Motor neuron (in vitro differentiated cells): ENCODE measurements at places on chromosomes 4 and X.
A peak's percentile ranks its signal among the peaks of the same experiment; 100 is the strongest.

GRCh38 chr4:1746265-1746691 is 25.0 kb downstream of the TACC3 start:
- peak; percentile 56 for ATAC-seq

DNA sequence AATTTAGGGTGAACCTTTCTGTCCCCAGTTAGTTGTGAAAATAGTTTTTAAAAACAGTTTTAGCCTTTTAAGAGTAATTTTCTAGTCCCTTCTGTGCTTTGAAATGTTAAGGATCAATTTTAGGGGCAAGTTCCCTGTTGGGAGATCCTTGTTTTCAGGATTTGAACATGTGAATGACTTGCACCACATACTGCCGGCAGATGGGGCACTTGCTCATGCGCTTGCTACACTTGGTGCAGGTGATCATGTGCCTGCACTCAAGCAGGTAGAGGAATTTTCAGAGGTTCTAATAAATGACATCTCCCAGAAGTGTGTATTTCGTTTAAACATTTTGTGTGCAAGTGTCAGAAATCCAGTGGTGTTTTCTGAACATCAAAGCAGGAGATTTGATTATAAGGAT is 195.9 kb downstream of the CHM start:
- ATAC-seq = no peak

DNA sequence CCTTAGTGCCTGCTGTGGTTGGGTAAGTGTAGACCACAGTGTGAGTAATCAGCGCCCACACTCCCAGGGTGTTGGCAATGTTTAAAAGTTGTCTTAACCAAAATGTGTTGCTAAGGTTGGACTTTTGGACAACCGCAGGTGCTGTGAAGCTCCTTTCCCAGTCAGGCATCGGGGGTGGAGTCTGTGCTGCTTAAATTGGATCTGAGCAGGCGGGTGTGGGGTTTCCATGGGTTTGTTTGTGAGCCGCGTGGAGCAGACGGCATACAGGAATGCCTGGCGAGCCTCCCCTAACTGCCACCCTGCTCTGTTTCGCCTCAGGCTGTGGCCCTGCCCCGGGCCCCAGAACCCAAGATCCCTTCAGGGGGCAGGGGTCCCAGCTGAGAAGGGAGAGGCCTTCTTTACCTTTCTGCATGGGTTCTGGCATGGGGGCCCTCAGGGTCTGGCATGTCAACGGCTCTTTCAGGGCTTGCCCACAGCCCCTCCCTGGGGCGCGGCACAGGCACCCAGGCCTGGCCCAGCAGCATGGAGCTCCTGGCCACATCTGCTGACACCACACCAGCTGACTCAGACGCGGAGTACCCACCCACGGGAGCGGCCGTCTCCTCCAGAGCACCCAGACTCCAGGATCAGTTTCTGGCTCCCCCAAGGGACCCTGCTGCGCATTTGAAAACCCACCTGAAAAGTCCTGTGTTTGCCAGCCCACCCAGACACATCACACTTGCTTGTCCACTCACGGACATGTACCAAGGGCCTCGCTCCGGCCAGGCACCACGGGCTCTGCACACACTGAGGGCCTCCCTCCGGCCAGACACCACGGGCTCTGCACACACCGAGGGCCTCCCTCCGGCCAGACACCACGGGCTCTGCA is 5.1 kb upstream of the SPON2 start:
- ATAC-seq = no peak

GRCh38 chrX:45165726-45166125 is 35.0 kb downstream of the DIPK2B start:
- no peak for ATAC-seq

DNA sequence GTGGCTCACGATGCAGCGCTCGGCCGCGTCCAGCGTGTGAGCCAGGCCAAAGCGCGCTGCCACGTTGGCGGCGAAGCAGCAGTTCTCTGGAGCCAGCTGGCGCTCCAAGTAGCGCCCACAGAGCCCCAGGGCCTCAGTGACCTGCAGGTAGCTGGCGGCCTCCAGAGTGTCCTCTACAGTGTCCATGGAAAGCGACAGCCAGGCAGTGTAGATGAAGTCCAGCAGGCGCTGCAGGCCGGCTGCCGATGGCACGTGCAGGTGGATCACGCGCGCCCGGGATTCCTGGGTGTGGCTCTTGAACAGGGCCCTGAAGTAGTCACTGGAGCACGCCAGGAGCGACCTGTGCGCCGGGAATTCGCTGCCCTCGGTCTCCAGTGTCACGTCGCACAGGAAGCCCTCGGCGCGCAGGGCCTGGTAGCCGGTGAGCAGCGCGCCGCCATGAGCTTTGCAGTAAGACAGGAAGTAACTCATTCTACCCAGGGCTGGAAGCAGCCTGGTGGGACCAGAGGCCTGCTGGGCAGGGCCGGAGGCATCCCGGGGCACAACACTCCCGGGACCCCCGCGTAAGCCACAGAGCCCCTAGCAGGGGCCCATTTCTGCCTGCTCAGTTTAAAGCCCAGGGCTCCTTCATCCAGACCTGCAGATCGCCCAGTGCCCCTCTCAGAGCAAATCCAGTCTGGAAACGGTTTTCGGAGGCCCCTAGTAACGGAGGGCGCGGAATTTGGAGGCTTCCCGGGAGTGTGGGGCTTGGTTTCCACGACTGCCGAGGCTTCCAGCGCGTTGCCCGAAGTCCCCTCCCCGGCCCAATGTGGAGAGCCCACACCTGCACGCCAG is 595 bp downstream of the KLHL34 start:
- no peak for ATAC-seq

DNA sequence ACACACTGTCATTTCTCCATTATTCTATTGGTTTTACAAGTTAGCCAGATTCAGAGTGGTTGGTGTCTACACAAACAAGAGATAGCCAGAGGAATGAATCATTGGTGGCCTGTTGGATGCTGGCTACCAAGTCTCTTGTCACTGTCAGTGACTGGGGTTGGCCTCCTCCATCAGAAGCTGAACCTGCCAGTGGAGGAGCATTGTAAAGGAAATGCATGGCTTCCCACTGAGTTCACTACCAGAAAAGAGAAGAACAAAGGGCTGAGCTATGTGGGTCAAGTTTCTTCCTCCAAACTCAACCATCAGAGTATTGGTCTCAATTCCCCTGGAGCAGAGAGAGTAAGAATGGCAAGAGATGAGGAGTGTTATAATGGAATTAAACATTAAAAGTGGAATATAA is 26.5 kb upstream of the ANKRD50 start:
- no peak for ATAC-seq

DNA sequence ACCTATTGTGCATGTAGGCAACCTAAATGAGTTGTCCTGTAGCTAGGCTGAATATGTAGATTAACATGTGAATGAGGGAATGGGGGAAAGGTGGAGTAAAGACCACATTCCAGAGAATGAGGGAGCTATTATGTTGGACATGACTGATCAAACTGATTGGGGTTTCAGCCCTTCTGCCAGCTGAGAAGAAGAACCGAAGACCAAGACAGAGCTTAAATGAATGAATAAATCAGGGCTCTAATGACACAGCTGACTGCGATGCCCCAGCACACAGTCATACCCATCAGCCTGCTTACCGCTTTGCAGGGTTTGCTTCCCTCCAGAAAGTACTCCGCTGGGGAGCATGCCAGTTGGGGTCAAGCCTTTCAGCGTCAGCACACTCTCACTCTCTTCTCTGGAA is 315.4 kb downstream of the PPP3CA start:
- ATAC-seq = no peak

DNA sequence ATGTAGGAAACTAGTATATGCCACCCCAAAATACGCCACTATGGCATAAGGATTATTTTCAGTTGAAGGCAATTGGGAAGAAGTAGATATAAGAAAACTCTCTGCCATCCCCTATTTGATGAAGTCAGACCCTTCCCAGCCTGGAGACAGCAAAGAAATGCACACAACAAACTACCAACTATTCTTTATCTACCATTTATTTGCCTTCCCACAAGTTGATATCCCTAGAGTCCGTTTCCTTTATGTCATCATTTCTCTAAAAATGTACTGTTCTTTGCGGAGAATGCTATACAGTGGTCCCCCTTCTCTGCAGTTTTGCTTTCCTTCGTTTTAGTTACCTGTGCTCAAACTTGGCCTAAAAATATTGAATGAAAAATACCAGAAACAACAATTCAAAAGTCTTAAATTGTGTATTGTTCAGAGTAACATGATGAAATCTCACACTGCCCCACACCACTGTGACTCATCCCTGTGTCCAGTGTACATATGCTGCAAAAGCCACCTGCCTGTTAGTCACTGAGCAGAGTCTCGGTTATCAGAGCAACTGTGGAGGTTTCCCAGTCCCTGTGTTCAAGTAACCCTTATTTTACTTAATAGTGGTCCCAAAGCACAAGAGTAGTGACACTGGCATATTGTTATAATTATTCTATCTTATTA is 152.3 kb downstream of the WDFY3 start:
- ATAC-seq = peak; percentile 99

DNA sequence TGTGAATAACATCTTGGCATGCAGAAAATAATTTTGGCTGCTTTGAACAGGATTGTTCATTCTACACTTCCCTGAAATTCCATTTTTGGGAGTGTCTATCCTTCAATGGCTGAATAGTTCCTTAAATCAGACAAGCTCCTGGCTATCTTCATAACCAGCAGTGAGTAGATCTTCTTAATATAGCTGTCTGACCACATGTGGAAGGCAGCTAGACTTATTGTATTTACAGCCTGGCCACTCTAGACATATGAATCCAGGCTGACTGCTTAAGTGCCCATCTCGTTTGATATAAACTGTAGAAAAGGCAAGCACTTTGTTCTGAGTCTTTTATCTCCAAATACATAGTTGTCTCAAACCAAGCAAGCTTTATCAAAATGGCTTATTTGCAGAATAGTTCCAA is 40.0 kb downstream of the PWWP3B start:
- no peak for ATAC-seq

DNA sequence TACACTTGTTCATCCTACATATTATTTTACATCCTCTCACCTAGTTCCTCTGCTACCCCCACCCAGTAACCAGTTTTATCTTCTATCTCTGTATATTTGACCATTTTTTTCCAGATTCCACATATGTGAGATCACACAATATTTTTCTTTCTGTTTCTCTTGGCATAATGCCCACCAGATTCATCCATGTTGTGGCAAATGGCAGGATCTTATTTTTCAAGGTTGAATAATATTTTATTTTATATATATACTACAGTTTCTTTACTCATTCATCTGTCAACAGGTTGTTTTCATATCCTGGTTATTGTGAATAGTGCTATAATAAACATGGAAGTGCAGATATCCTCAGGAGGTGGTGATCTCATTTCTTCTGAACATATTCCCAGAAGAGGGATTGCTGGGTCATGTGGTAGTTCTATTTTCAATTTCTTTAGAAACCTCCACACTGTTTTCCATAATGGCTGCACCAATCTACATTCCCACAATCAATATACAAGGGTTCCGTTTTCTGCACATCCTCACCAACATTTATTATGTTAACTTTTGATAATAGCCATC is 48.2 kb downstream of the THAP9 start:
- ATAC-seq = no peak

DNA sequence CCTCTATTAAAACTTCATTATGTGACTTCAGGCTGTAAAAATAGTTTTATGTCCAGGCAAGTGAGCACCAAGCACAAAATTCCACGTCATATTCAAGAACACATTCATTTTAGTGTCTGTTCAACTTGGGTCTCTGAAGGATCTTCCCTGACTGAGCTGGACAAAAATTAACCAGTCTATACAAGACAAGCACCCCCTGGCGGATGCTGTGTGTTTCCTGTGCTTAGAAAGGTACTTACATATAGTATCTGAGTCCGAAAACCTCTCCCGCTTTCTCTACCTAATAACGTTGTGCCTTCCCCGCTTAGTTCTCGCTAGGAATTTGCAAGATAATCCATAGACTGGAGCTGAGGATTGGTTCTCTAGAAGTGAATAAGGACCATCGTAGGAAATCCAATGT is 2214.5 kb upstream of the TENM3 start:
- ATAC-seq = peak; percentile 23

- peak; percentile 90 for ATAC-seq
These were observed 365.8 kb upstream of the PITX2 start for GRCh38 chr4:110988722-110989121.

DNA sequence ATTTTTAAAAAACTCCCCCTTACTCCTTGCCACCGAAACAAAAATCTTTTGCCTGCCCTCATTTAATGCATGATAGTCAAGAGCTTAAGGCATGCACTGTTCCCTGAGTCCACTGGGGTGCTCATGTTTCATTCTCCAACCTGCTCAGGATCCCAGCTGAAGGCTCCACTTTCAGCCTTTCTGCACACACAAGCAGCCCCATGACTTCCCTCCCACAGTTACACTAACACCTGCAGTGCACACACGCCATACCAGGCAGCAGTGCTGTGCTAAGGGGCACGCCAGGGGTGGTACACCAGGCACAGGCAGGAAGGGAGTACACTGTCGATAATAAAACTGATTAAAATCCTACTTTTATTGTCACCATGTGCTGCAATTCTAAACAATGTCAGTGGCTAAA is 385.2 kb downstream of the BMPR1B start:
- no peak for ATAC-seq

DNA sequence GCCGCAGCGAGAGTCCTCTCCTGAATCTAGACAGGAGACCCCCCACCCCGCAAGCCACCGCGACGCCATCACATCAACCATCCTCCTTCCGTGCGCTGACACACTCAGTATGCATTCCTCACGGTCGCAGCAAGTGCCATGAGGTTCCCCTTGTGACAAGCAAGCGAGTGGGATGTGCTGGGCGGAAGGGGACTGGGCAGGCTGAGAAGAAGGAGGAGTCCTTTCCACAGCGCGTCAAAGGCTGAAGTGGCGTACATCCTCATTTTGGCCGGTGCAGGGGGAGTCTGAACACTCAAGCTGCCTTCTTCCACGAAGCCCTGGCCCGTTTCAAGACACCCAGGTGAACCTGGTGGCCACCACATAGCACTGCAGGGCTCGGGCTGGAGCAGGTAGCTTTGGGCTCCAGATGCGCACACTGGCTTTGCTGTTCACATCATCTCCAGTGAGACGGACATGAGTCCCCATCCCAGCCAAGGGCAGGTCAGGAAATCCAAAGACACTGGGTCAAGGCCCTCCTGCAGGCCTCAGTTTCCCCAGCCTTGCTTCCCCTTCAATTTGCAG is 30.4 kb downstream of the CCNQ start:
- ATAC-seq = no peak

DNA sequence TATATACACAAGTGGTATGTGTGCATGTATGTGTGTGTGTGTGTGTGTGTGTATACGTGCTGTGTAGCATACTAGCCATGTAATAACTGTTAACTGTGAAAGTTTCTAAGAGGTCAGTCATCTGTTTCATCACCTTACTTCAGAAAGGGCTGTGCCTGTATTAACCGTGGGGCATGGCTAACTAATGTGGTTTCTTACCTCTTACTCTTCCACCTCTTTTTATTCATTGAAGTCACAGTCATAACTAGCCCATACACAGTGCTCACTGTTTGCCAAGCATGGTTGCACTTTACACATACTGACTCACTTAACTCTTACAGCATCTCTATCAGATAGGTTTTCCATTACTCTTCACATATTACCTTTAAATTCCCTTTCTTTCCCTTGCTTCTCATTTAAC is 23.7 kb upstream of the LRAT start:
- no peak for ATAC-seq
